ENCODE measurements at places on chromosomes 16 and 17.

DNA sequence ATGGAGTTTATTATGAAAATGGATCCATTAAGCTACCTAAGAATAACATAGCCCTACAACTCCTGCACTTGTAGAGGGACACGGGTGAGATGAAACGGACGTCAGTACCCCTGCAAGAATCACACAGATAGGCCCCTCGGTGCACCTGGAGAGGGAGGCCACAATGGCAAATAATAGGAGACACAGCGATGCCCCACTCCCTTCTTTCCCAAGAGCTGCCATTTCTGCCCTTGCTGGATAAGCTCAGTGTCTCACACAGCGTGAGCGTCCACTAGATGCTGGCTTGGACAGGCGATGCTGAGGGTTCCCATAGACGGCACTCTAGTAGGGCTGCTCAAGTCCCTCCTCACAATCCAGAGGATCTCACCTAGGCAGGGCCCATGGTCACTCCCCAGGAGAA, 67.8 kb downstream of the ADCY9 start:
- DNase-seq: peak; percentile 7

GRCh38 chr16:3152991-3153368, 18.2 kb downstream of the ZNF213 start:
- no peak for DNase-seq

- peak; percentile 95 for DNase-seq
These were observed 13.5 kb downstream of the SPHK1 start for GRCh38 chr17:76397687-76398522.

DNA sequence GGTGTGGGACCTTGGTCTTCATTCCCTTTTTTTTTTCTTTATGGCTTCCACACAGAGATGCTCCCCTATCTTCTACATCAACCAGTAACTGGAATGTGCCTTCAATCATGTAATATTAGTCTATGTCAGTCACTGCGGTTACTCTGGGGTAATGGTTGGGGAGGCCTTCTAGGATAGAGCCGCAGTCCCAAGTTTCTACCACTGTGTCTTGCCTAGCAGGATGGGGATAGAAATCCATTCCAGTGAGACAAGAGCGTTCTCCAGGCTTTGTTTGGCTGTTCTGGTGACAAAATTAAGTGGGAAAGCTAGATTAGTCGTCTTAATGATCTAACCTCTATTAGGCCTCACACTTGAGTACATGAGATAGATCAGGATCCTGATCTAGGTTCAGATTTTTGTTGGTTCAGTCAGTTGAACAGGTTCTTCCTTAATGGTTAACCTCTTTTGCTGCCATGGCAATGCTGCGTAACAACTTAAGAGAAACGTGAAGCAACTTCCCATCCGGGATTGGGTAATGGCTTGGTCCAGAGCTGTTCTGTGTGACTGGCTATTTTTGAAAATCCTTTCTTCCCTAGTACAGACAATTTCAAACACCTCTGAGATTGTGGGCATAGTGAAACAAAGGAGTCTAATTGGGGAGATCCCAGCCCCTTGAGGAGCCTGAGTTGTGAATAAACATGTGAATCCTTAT, 8.7 kb downstream of the MSL1 start:
- DNase-seq: no peak

- DNase-seq: no peak
These were observed 12.2 kb downstream of the MPHOSPH6 start for GRCh38 chr16:82157836-82158235.

DNA sequence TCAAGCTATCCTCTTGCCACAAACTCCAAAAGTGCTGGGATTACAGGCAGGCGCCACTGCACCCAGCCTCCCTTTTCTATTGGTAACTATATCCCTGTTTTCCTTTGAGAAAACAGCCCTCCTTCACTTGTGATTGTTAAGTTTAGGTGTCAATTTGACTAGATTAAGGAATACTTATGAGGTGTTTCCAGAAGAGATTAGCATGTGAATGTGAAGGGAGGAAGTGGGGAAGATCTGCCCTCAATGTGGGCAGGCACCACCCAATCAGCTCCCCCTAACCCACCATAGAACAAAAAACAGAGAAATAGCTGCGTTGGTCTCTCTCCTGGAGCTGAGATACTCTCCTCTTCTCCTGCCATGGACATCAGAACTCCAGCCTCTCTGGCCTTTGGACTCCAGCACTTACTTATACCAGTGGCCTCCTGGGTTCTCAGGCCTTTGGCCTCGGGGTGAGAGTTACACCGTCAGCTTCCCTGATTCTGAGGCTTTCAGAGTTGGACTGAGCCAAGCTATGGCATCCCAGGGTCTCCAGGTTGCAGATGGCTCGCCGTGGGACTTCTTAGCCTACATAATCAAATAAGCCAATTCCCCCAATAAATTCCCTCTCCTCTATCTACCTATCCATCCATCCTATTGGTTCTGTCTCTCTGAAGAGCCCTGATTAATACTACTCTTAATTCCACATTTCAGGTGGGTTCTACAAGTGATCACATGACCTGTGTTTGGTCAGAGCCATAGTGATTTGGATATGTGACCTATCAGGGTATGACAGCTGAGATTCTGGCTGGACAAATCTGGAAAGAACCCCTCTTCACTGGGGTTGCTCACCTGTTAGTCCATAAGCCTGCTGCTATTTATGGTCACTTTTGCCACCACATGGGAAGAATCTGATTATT, 12.0 kb upstream of the STAT3 start:
- DNase-seq: no peak

- DNase-seq: no peak
These were observed 1.6 kb upstream of the SMARCD2 start for GRCh38 chr17:63843910-63844677.

All from activated CD8-positive, alpha-beta memory T cell treated with anti-CD3 and anti-CD28 coated beads, Interleukin-2, amount 50 U/mL, for 48 hours (primary cell).